ENCODE measurements at places on chromosomes 2 and 18.
A peak's percentile ranks its signal among the peaks of the same experiment; 100 is the strongest.

DNA sequence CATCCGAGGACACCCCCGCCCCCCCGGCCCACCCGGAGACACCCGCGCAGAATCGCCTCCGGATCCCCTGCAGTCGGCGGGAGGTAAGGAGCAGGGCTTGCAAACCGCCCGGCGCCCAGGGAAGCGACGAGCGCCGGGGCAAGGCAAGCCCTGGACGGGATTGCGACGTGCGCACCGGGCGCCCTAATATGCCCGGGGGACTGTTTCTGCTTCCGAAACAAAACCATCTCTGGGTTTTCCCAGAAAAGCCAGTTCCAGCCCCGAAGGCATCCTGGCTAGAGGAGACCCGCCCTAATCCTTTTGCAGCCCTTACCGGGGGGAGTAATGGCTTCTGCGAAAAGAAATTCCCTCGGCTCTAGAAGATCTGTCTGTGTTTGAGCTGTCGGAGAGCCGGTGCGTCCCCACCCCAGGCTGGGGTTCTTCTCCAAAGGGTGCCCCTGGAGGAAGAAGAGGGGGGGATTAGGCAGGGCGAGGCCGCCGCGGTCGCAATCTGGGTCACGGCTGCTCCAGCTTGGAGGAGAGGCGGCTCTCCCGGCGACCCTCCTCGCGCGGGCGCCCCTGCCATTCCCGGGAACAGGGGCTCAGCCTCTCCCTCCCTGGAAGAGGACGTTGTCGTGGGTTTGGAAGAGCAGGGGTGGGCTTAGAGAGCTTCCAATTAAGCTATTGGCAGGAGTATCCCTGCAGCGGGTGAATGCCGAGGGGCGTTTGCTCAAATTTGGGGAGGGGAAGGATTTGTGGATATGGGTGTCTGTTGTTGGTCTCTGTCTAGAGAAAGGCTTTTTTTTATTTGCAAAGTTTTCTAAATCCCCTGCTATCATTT, 521 bp downstream of the MYCN start:
- DNase-seq = no peak

- DNase-seq = no peak
Measured at GRCh38 chr2:234843411-234843810, 108.4 kb upstream of the SH3BP4 start.

- no peak for DNase-seq
Measured at GRCh38 chr2:33058716-33059470, 112.1 kb downstream of the LTBP1 start.

DNA sequence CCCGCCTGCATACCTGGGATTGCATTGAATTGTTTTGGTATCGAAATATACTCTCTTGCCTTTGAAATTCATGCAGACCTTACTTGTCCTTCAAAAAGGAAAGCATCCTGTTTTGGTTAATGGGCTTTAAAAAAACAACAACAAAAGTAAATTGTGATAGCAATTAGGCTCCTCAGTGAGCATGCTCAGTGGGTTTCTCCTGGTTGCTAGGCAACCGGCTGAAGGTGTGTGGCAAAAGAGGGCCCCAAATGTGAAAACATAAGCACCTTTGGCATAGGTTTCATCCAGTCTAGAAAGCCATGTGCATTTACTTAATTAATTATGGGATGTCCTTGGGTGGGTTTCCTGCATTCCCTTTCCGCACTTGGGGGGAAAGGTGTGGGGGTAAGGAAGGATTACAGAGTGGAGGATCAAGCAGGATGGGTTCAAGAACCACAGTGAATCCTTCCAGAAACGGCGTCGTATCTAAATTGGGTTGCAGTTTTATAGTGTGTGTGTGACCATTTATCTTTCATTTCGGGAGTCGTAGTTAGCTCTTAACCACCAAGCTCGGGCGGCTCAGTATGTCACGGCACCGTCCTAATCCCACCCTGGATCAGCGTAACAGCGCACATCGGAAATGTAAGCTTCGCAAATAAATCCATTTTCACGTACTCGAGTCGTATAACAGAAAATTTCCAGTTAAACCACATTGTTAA, 274.9 kb upstream of the TCF4 start:
- DNase-seq = no peak

DNA sequence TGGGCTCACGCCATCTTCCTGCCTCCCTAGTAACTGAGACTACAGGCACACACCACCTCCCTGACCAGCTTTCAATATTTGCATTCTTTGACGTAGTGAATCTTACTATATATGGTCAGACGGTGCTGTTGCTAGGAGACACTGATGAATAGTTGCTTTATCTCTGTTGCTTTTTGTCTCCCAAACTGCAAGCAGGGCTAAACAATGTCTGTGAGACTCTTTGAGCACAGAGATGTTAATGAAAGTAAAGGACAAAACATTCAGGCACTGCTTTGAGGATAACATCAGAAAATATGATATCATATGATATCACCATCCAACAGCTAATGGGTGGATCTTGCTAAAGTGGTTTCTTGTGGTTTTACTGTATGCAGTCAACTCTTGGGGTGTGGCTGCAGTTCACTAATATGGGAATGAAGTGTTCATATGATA, 43.0 kb downstream of the EMILIN2 start:
- DNase-seq = no peak

- no peak for DNase-seq
Measured at GRCh38 chr2:60052601-60053000, 500.9 kb downstream of the BCL11A start.

DNA sequence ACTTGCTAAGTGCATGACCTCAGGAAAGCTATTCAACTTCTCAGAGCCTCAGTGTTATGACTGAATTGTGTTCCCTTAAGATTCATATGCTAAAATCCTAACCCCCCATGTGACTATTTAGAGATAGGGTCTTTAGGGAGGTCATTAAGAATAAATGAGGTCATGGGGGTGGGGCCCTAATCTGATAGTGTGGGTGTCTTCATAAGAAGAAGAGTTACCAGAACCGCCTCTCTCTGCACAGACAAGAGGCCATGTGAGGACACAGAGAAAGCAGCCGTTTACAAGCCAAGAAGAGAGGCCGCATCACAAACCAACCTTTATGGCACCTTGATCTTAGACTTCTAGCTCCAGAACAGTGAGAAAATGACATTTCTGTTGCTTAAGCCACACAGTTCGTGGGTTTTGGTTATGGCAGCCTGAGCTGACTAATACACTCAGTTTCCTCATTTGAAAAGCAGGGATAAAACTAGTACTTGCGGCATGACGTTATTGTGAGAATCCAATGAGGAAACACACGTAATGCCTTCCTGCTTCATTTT, 9.9 kb downstream of the SH2D6 start:
- no peak for DNase-seq

GRCh38 chr2:43059183-43059897, 167.1 kb downstream of the ZFP36L2 start:
- peak; percentile 10 for DNase-seq

GRCh38 chr2:120866483-120867140, 130.9 kb downstream of the GLI2 start:
- DNase-seq = no peak

GRCh38 chr18:11179959-11180519, 30.7 kb upstream of the PIEZO2 start:
- no peak for DNase-seq

GRCh38 chr2:118431165-118431517, 342.9 kb downstream of the INSIG2 start:
- DNase-seq = no peak

- DNase-seq = no peak
Measured at GRCh38 chr18:75290737-75291358, 80.3 kb downstream of the TSHZ1 start.

DNA sequence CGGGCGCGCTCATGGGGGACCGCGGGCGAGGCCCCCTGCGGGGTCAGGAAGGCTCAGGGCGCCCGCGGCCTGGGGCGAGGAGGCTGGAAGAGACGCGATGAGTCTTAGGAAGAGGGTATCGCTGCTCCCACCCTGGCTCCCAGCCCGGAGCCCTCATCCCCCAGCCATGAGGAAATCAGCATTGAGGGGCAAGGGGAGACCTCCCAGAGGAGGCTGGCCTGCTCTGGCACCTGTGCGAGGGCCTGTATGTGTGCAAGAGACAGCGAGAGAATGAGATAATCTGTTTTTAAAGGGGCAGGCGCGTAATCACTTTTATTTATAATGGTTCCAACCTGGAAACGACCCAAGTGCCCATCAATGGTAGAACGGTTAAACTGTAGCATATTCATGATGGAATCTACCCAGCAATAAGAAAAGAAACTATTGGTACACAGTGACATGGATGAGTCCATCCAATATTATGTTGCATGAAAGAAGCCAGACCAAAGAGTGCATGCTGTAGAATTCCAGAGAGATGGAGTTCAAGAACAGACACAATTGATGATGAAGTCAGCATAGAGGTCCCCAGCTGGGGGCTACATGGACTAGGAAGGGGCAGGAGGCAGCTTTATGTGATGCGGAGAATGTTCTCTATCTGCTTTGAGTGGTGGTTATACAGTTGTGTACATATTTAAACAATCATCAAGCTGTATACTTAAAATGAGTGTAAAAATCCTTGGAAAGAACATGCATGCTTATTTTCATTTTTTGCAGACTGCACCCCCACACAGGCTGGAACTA, 14.4 kb downstream of the FBXO41 start:
- no peak for DNase-seq

- DNase-seq = no peak
Measured at GRCh38 chr2:106638580-106638979, 151.4 kb downstream of the CD8B2 start.

DNA sequence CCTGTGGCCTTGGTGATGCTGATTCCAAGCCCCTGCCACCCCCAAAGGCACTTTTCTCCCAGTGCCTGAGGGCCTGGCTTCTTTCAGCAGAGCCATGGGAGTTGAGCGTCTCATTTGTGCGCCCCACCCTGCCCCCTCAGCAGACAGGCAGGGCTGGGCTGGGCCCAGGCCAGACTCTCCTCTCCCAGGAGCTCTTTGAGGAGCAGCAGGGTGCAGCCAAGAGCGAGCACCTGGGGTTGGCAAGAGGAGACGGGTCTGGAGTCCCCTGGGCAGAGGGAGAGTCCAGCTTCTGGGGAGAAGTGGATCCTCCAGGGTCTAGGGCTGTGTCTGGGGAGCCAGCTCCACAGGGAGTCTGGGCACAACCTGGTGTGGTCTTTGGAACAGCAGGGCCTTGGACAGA, 21.2 kb downstream of the NPPC start:
- no peak for DNase-seq

- no peak for DNase-seq
Measured at GRCh38 chr2:109736177-109736827, 57.8 kb upstream of the RGPD5 start.

DNA sequence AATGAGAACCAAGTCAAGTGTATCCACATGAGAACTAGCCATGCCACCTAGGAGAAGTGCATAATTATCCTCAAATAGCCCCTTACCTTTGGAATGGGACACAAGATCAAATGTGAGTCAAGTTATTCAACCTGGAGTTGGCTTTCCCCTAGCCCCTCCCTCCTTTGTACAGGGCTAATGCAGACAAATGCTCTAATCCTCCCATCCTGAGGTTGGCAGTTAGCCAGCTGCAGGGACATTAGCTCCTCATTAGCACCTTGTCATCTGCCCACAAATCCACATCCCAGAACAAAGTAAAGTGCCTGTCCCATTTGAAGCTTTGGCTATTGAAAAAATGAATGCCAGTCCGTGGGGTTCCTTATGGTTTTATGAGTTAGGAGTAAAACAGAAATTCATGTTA, 294.1 kb upstream of the FANCL start:
- DNase-seq = no peak

- DNase-seq = no peak
Measured at GRCh38 chr2:39141334-39142271, 20.8 kb upstream of the SOS1 start.

GRCh38 chr2:235706506-235706905, 212.7 kb downstream of the AGAP1 start:
- DNase-seq = no peak

DNA sequence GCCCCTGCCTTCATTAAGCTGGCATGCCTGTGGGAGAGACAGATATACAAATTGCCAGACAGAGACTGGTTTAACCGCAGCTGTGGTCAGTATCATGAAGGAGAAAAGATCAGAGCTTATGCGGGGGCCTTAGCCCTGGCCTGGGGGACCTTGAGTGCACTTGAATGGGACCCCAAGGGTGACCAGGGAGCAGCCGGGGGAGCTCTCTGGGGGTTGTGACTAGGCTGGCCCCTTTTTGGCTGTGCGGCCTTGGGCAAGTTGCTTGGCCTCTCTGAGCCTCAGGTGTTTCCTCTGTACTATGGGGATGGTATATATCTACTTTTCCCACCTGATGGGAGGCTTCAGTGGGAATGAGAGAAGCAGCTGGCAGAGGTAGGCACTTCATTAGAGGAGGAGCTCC, 35.7 kb downstream of the INHBB start:
- no peak for DNase-seq

DNA sequence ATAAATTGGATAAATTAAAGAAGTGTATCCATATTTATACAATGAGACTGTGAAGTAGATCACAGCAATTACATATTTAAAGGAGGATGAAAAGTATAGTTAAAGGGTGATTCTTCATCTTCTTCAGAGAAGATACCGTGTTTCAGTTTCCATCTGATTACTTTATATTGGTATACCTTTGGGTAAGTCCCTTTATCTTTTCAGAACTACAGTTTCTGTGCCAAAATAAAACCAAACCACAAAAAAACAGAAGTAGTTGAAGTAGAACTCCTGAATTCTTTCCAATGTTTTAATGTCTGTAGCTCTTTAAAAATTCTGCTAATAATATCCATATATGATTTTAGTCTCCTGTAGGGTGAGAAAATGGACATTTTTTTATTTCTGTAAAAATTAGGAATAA, 231.2 kb upstream of the LINC00305 start:
- no peak for DNase-seq

DNA sequence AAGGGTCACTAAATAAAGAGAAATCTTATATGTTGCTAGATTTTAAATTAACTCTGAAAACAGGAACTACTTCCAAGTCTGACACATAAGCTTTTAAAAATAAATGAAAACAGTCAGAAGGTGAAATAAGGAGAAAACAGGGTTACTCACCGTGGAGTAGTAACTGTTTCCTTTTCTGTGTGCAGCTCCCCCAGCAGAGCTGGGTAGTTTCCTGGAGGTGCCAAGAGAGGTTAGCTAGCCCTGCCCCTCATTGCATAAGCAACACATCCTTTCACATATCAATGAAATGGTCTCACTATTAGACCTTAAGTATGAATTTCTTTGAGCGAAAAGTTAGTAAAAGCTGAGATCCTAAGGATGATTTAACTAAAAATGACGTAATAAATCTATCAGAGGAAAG, 54.0 kb upstream of the GPR75 start:
- DNase-seq = no peak

GRCh38 chr2:58620896-58621295, 379.8 kb upstream of the FANCL start:
- DNase-seq = no peak

GRCh38 chr2:223566396-223566795, 35.8 kb downstream of the SCG2 start:
- DNase-seq = no peak

GRCh38 chr18:48902023-48902855, 48.5 kb downstream of the SMAD7 start:
- DNase-seq = no peak

- DNase-seq = no peak
Measured at GRCh38 chr2:30768036-30768686, 39.1 kb downstream of the CAPN13 start.

DNA sequence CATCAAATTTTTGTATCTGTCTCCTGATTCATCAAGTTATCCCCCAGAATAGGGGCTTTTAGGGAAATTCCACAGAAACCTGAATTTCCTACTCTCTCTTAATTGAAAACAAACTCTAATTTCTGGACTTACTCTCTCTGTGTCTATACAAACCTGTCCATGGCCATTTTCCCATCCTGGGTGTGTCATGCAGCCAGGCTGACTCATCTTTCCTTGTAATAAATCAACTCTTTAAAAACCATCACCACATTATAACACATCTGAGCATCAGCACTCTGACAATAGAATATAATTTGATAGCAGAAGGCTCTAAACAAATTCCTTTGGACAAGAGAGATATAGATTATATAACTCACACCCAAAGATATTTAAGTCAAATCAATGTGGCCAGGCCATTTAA, 610.2 kb downstream of the DCC start:
- no peak for DNase-seq
